ENCODE measurements at places on chromosomes 4 and X. TPM values are rescaled to one million over a fixed set of nuclear protein-coding genes. Genes with fewer than 3 reads are reported as not detected.

GRCh38 chrX:24702362-24703184 lies 8.9 kb downstream of the POLA1 start:
- peaks cover 19% of the 10 kb centered on the region for H3K36me3 ChIP-seq
- no peak overlapping the region for H3K27ac ChIP-seq
- no peak for DNase-seq

DNA sequence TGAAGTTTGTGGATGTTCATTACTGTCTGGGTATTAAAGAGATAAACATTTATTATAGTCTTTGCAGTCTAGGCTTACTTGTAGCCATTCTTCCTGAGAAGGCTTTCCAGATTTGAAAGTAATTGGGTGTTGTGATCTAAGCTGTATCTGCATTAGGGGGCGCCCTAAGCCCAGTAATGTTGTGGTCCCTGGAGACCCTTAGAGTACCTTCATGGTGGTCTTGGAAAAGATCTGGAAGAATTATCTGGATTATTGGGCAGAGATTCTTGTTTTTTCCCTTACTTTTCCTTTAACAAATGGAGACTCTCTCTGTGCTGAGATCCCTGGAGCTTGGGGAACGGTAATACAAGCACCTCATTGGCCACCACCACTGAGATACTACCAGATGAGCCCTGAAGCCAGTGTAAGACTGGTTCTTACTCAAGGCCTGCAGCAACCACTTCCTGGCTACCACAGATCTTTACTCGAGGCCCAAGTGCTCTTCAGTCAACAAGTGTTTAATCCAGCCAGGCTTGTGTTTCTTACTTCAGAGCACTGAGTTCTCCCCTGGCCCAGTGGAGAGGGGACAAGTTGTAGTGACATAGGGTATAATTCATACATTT lies 63.1 kb downstream of the RTL3 start:
- no peaks in the 10 kb centered on the region for H3K4me1 ChIP-seq
- no peak overlapping the region for H3K27ac ChIP-seq
- H3K4me3 ChIP-seq = no peak overlapping the region
- H3K27me3 ChIP-seq = no peaks in the 10 kb centered on the region
- no peak for DNase-seq

DNA sequence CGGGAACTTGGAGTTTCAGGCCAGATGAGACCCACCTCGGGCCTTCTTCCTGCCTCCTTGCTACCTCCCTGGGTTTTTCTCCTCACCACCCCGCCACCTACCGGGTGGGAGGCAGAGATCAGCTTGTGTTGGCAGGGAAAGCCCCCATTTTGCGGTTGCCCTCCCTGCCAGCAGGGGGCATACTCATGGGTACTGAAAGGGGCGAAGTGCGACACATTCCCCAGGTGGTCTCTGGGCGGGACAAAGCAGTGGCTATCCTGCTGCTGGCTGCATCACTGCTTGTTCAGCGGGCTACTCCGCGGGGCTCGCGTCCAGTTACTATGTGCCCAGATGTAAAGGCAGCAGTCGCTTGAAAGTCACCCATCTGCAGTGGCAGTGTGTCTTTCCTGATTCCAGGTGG lies 330.3 kb downstream of the PDHA2 start:
- H3K36me3 ChIP-seq = no peaks in the 10 kb centered on the region
- no peaks in the 10 kb centered on the region for H3K27me3 ChIP-seq
- H3K27ac ChIP-seq = no peak overlapping the region

Gene RNF150
- total RNA-seq = 3.4 TPM

DNA sequence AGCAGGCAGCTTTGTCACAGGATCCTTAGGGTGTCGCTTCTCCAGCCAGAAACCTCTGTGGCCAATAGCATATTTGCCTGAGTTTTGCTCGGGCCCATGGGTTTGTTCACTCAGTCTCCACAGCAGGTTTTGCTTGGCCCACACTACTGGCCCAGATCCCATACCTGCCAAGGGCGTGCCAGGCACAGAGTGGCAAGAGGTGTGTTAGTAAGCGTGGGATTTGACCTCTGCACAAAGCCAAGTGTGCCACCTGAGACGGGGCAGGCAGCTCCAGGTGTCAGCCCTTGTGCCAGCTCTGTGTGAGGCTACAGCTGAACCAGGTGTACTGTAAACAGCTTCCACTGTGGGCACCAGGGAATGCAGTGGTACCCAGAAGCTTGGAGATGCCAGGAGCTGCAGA lies 2003.0 kb downstream of the C4orf33 start:
- no peaks in the 10 kb centered on the region for H3K36me3 ChIP-seq
- no peaks in the 10 kb centered on the region for H3K27me3 ChIP-seq
- no peak for DNase-seq
- H3K4me1 ChIP-seq = no peaks in the 10 kb centered on the region
- no peak overlapping the region for H3K27ac ChIP-seq

Gene GPR50
- not detected for total RNA-seq

- no peaks in the 10 kb centered on the region for H3K36me3 ChIP-seq
- no peak overlapping the region for H3K4me3 ChIP-seq
- H3K27ac ChIP-seq = no peak overlapping the region
- no peak for DNase-seq
Observed at GRCh38 chrX:97389761-97390192, 506.1 kb downstream of the RPA4 start.

DNA sequence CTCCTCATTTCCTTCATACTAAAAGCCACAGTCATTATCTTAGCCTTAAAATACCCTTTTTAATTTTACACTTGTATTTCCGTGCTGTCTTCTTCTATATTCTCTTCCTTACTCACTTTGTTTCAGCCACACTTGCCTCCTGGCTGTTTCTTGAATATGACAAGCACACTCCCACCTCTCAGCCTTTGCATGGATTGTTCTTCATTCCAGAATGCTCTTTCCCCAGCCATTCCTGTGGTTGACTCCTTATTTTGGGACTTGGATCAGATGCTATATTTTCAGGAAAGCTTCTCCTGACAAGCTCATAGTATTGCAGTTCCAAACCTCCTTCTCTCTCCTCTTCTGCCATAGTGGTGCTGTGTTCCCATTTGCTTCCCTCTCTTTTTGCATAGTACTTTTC lies 291.3 kb downstream of the PDHA2 start:
- H3K27ac ChIP-seq = no peak overlapping the region
- H3K4me3 ChIP-seq = no peak overlapping the region
- H3K27me3 ChIP-seq = no peaks in the 10 kb centered on the region
- no peaks in the 10 kb centered on the region for H3K4me1 ChIP-seq
- no peak for DNase-seq

DNA sequence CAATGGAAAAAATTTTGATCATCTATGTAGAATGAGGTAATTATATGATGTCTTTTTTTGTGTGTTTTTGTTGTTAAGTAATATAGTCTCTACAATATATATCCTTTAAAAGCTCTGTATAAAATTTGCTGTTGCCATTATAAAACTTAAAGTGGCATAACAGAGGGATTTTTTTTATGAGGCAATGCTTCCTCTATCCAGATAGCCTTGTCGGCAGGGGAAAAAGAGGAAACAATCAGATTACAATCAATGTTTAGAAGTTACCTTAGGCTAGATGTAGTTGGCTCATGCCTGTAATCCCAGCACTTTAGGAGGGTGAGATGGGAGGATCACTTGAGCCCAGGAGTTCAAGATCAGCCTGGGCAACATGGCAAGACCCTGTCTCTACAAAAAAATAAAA lies 86.8 kb downstream of the DIAPH2 start:
- no peaks in the 10 kb centered on the region for H3K4me1 ChIP-seq
- no peak overlapping the region for H3K4me3 ChIP-seq
- H3K27me3 ChIP-seq = no peaks in the 10 kb centered on the region

Gene ART3
- not detected for total RNA-seq

- no peak overlapping the region for H3K4me3 ChIP-seq
- no peaks in the 10 kb centered on the region for H3K27me3 ChIP-seq
- DNase-seq = no peak
- no peak overlapping the region for H3K27ac ChIP-seq
- H3K4me1 ChIP-seq = no peaks in the 10 kb centered on the region
Observed at GRCh38 chr4:5098176-5098575, 46.9 kb downstream of the STK32B start.

DNA sequence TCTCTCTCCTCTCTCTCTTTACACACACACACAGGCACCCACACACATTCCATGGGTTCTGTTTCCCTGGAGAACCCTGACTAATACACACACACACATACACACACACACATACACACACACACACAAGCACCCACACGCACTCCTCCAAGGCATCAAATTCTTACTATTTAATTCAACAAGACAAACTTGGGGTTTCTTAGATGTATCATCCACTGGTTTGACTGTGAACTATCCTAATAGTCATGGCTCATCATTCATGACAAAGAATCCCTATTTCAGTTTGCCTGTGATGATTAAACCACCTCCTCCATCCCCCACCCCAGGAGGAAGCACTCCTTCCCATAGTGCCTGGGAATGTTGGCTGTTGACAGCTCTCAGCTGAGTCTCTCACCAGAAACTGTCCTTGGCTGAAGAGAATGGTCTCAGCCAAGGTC lies 98.2 kb downstream of the USP46 start:
- peaks cover 5% of the 10 kb centered on the region for H3K27me3 ChIP-seq
- H3K27ac ChIP-seq = no peak overlapping the region
- H3K4me1 ChIP-seq = no peaks in the 10 kb centered on the region
- no peaks in the 10 kb centered on the region for H3K36me3 ChIP-seq

DNA sequence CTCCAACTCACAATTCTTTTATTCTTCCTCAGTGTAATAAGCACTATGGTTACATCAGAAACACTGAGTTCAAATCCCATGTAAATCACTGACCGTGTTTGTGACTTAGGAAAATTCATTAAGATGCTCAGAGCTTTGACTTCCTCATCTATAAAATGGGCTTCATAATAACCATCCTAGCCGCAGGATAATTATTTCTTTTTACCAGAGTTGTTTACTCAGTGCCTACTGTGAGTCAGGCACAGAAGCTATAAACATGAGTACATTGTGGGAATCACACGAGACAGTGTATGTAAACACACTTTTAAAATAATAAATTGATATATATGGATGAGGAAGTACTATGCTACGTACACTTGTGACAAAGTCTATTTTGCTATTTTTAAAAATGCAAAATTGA lies 296.3 kb upstream of the TENM3 start:
- no peak for DNase-seq
- no peaks in the 10 kb centered on the region for H3K27me3 ChIP-seq
- H3K4me1 ChIP-seq = no peaks in the 10 kb centered on the region
- H3K27ac ChIP-seq = no peak overlapping the region

DNA sequence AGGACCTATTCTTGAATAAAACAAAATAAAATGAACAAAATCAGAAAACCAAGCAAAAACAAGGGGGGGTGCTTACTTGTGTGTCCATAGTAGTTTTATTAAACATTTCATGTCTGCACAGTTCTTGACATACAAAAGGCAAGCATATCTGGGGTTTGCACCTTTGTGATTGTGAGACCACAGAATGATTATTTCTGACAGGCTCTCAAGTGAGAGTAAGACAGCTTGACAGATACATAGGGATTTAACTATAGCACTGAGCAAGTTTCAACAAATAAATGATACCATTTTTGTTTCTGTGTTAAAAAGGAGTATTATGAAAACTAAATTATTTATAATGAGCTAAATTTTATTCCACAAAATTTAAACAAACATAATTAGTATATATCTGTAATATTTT lies 712.0 kb upstream of the PCDH10 start:
- H3K27me3 ChIP-seq = no peaks in the 10 kb centered on the region
- H3K36me3 ChIP-seq = no peaks in the 10 kb centered on the region
- DNase-seq = no peak
- no peak overlapping the region for H3K27ac ChIP-seq
